ENCODE measurements at places on chromosomes 1 and 21. TPM values are rescaled to one million over a fixed set of nuclear protein-coding genes. Genes with fewer than 3 reads are reported as not detected.

The LAMC1 gene
- total RNA-seq: 539 TPM

The GBP7 gene
- not detected for total RNA-seq

The LRRC53 gene
- total RNA-seq: not detected

The CFAP141 gene
- not detected for total RNA-seq

The NPL gene
- total RNA-seq: 2.8 TPM

Data from smooth muscle cell of trachea (primary cell).